ENCODE measurements at places on chromosomes 4 and X. TPM values are rescaled to one million over a fixed set of nuclear protein-coding genes. Genes with fewer than 3 reads are reported as not detected.
A peak's percentile ranks its signal among the peaks of the same experiment; 100 is the strongest.

GRCh38 chr4:47704693-47705325 lies 133.1 kb downstream of the CORIN start:
- peak; percentile 58 for DNase-seq

GRCh38 chr4:166839615-166840251 lies 394.6 kb downstream of the SPOCK3 start:
- DNase-seq: no peak

GRCh38 chr4:163846008-163846407 lies 351.5 kb downstream of the TMA16 start:
- no peak for DNase-seq

DNA sequence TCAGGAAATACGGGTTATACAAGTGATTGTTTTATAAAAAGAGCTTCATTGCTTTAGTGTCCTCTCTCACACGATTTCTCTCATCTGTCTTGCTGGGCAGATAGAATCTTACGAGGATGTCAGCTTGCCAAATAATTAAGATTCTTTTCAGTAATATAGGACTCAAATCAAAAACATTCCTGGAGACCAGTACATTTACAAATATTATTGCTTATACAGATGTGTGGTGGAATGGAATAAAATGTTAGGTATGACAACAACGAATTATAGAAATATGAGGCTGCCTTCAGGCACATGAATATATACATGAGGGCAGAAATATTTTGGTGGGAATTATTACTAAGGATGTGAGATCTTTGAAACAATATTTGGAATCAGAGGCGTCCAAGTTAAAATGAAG lies 88.9 kb downstream of the GC start:
- DNase-seq: no peak

GRCh38 chrX:44693255-44693654 lies 150.6 kb upstream of the DUSP21 start:
- DNase-seq: no peak

- no peak for DNase-seq
Observed at GRCh38 chr4:18247189-18247588, 225.6 kb upstream of the LCORL start.

GPC4 gene
- polyA plus RNA-seq: 0.16 TPM

SLC49A3 gene
- 0.05 TPM for polyA plus RNA-seq

MSANTD1 gene
- polyA plus RNA-seq: 0.18 TPM

PDE5A gene
- 10.1 TPM for polyA plus RNA-seq

VCX3B gene
- polyA plus RNA-seq: 0.12 TPM

MAGEA2 gene
- polyA plus RNA-seq: 55.9 TPM
